ENCODE measurements at places on chromosomes 3 and 15. TPM values are rescaled to one million over a fixed set of nuclear protein-coding genes. Genes with fewer than 3 reads are reported as not detected.
A peak's percentile ranks its signal among the peaks of the same experiment; 100 is the strongest.

- peaks cover 13% of the 10 kb centered on the region for H3K36me3 ChIP-seq
- no peak for DNase-seq
- H3K4me1 ChIP-seq, result no peaks in the 10 kb centered on the region
- no peaks in the 10 kb centered on the region for H3K27me3 ChIP-seq
- no peak overlapping the region for H3K27ac ChIP-seq
Observed at GRCh38 chr3:98855806-98856400, 45.6 kb downstream of the DCBLD2 start.

DNA sequence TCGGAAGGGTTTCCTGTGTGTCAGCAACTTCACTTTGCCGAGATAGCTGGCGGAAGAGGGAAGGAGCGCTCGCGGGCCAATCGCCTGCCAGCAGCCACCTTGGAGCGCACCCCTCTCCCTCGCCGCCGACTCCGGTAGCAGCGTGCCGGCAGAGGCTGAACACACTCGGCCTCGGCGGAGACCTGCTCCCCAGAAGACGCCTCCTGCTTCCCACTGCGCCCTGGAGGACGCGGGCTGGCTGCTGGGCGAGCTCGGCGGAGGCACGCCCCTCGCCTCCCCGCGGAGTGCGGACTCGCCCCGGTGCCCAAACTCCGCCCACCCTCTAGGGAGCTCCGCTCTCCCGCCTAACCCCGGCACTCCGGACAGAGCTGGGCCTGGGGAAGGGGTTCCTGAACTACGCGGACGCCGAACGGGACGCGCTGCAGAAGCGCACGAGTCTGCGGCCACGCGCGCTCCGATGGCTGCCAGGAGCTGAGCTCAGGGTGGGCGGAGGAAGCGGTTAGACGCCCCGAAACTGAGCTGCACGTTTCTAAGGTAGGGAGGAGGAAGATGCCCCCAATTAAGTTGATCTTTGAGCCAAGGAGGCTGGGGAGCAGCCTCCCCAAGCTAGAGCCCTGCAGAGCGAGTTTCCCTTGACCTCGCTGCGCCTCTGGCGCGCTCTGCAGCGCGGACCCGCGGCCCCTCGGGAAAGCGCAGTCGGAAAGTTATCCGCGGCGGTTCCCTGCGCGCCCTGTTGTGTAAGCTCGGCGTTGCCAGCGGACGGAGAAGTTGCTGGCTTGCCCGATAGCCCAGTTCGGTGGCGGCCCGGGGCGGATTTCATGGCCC lies at the start of gene P2RY1:
TSS of gene P2RY1 (plus strand) at position 356 of the 825 bp plus-strand sequence. CDS start 652 bp downstream, outside the sequence.
- peaks cover 4% of the 10 kb centered on the region for H3K27me3 ChIP-seq
- DNase-seq, result peak; percentile 84
- peak within 1 kb of the TSS; percentile 74 for H3K27ac ChIP-seq
- no peaks in the 10 kb centered on the region for H3K36me3 ChIP-seq
- H3K4me3 ChIP-seq, result peak within 1 kb of the TSS; percentile 58

Gene SHC4
- total RNA-seq, result 2.1 TPM

Gene PRR23B
- not detected for total RNA-seq

DNA sequence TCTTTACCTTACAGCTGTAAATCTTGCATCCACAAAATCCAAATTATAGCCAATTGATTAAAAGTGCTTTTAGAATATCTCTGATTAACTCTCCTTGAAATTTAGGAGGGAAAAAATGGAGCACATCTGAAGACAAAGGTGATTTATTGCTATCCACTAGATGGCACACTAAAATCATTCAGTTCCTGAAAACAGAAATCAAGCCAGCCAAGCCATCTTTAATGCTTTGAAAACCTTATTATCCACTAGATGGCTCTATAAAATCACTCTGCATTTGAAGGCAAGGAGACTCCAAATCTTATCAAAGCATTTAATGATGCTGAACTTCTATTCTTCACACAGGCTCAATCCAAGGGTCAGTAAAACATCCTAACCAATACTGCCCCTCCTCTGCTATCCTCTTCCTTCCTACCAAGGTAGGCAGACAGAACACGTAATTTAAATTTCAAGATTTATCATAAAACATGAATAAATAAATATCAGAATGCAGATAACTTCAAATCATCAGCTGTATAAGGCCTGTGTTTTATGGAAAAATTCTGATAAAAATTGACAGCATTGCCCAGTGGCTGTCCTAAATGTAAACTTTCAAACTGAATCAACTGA lies 48.4 kb downstream of the GOLIM4 start:
- no peak overlapping the region for H3K27ac ChIP-seq
- no peak overlapping the region for H3K4me3 ChIP-seq
- DNase-seq, result no peak
- H3K36me3 ChIP-seq, result peaks cover 14% of the 10 kb centered on the region

DNA sequence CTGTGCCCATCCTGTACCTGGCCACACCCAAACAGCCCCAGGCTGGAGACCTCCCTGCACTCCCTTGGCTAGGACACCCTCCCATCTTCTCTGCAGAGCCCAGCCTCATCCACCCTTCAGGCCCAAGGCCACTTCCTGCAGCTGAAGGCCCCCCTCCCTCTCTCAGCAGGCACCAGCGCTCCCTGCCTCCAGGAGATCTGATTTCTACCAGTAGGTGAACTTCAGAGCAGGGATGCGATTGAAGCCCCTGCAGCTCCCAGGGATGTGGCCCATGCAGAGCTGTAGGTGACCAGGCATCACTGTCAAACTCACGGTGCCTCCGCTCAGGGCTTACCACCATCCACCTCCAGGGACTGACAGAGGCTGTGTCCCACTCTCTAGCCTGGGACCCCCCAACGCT lies 96.3 kb downstream of the NUP210 start:
- no peaks in the 10 kb centered on the region for H3K27me3 ChIP-seq
- no peak for DNase-seq
- no peaks in the 10 kb centered on the region for H3K36me3 ChIP-seq
- no peak overlapping the region for H3K4me3 ChIP-seq
- H3K27ac ChIP-seq, result no peak overlapping the region

Gene C3orf70
- 26.0 TPM for total RNA-seq

DNA sequence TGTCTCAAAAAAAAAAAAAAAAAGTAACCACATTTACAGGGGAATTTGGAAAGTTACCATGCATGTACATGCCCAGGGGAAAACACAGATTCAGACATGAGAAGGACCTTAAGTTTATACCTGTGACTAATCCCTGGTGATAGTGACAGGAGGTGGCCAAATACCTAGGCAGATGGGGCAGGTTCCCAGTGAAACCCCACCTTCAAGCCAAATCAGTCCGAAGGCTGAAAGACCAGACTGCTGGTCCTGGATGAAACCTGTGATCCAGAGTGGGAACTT lies 15.8 kb downstream of the SPCS1 start:
- H3K4me1 ChIP-seq, result no peaks in the 10 kb centered on the region
- no peak for DNase-seq
- H3K27me3 ChIP-seq, result no peaks in the 10 kb centered on the region
- H3K4me3 ChIP-seq, result no peak overlapping the region

DNA sequence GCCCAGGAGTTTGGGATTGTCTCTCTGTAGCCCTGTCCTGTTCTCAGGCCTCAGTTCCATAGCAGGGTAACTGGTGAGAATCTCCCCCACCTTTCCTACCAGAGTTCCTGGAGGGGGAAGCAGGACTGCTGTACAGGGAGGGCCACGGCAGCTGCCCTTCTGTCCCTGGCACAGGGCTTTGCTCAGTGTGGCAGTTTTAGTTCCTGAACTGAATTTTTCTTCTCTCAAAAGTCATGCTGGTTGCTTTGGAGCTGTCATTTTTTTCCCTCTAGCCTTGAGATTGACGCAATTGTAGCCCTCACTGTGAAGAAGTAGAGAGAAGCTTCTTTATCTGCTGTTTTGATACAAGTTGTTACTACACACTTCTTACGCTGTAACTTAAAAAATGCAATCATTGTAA lies 55.5 kb downstream of the TPRG1 start:
- no peak for DNase-seq
- H3K27ac ChIP-seq, result no peak overlapping the region
- H3K4me3 ChIP-seq, result no peak overlapping the region
- no peaks in the 10 kb centered on the region for H3K27me3 ChIP-seq
- no peaks in the 10 kb centered on the region for H3K36me3 ChIP-seq

DNA sequence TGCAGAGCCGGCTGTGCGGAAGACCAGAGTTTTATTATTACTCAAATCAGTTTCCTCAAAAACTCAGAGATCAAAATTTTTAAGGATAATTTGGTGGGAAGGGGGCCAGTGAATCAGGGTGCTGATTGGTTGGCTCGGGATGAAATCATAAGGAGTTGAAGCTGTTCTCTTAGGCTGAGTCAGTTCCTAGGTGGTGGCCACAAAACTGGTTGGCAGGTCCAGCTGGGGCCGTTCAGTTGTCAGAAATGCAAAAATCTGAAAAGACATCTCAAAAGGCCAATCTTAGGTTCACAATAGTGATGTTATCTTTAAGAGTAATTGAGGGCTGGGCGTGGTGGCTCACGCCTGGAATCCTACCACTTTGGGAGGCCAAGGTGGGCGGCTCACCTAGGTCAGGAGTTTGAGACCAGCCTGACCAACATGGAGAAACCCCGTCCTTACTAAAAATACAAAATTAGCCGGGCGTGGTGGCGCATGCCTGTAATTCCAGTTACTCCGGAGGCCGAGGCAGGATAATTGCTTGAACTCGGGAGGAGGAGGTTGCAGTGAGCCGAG lies 2.3 kb upstream of the ZNF589 start:
- no peak overlapping the region for H3K4me3 ChIP-seq
- H3K36me3 ChIP-seq, result no peaks in the 10 kb centered on the region
- H3K27me3 ChIP-seq, result no peaks in the 10 kb centered on the region
- peak; percentile 45 for DNase-seq
- H3K4me1 ChIP-seq, result no peaks in the 10 kb centered on the region
- no peak overlapping the region for H3K27ac ChIP-seq

Gene HYKK
- total RNA-seq, result 17.8 TPM

DNA sequence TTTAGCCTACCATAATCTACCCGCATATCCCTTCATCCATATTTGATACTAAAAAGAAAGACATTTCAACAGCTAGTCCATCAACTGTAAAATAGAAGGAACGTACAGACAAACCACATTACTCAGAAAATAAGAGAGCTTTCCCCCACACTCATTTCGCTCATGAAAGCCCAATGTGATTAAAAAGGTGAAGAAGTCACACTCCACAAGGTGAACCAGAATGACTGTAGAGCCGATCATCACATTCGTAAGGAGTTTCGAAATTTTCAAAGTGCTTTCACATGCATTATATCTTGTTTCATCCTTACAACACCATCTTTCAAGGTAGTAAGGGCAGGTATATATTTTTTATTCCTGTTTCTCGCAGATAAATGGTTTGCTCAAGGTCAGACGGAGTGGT lies 225.3 kb downstream of the FOXP1 start:
- H3K27ac ChIP-seq, result no peak overlapping the region
- H3K4me1 ChIP-seq, result no peaks in the 10 kb centered on the region
- H3K27me3 ChIP-seq, result no peaks in the 10 kb centered on the region
- no peaks in the 10 kb centered on the region for H3K36me3 ChIP-seq
- no peak overlapping the region for H3K4me3 ChIP-seq
- DNase-seq, result no peak

Gene CACNA2D2
- total RNA-seq, result 1.5 TPM

DNA sequence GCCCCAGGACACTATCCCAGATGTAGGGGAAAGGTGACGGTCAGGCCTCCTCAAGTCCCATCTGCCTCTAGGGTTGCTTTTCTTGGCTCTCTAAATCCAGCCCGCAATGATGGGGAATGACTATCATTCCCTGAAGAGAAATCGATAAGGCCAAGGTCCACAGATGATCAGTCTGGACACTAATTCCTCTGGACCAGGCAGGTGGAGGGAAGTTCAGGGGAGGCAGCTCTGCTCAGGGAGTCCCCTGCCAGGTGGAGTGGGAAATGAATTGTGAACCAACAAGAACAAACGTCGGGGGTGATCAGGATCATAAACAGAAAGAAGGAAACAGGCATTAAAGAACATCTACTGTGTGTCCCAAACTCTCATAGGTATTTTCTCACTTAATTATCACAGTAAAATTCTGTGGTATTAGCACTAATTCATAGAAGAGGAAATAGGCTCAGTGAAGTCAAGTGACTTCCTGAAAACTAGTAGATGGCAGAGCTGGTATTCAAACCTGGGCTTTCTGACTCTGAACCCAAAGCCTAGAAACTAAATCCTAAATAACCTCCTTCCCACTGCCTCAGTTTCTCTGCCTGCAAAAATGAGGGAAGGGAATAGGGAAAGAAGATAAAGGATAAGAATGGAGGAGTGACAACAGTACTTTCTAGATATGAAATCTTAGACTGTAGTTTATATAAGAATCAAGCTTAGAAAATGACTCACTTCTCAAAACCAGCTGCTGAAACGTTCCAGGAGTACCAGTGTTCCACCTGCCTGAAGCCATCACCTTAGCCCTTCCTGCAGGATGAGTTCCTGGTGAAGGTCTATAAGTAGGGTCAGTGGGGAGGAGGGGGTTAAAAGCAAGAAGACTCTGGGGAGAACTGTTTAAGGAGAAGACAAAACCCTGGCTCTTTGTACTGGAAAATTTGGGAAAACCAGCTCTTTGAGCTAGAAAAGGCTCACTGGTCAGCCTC lies 7.5 kb downstream of the BMF start:
- H3K27me3 ChIP-seq, result no peaks in the 10 kb centered on the region
- peaks cover 100% of the 10 kb centered on the region for H3K4me1 ChIP-seq
- peak overlapping the region; percentile 96 for H3K27ac ChIP-seq
- DNase-seq, result peak; percentile 46
- no peaks in the 10 kb centered on the region for H3K36me3 ChIP-seq

DNA sequence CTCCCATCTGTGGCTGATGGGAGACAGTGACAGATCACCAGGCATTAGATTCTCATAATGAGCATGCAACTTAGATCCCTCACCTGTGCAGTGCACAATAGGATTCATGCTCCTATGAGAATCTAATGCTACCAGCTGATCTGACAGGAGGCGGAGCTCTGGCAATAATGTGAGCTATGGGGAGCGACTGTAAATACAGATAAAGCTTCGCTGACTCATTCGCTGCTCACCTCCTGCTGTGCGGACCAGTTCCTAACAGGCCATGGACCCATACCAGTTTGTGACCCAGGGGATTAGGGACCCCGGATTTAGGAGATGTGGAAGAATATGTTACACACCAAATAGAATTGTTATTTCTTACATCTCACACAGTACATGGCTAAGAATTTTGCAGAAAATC lies 6.7 kb downstream of the ARGFX start:
- H3K27ac ChIP-seq, result no peak overlapping the region
- no peak for DNase-seq
- H3K36me3 ChIP-seq, result no peaks in the 10 kb centered on the region
- H3K27me3 ChIP-seq, result no peaks in the 10 kb centered on the region
- H3K4me3 ChIP-seq, result no peak overlapping the region

GRCh38 chr3:194384569-194385001 lies 14.5 kb downstream of the GP5 start:
- H3K4me1 ChIP-seq, result peaks cover 6% of the 10 kb centered on the region
- H3K4me3 ChIP-seq, result no peak overlapping the region
- DNase-seq, result no peak
- H3K36me3 ChIP-seq, result no peaks in the 10 kb centered on the region
- no peaks in the 10 kb centered on the region for H3K27me3 ChIP-seq

- DNase-seq, result no peak
- no peaks in the 10 kb centered on the region for H3K36me3 ChIP-seq
- H3K4me1 ChIP-seq, result no peaks in the 10 kb centered on the region
Observed at GRCh38 chr3:89186456-89186855, 79.0 kb downstream of the EPHA3 start.

Gene DUOXA1
- total RNA-seq, result 3.1 TPM

Gene PDZRN3
- 209 TPM for total RNA-seq

Gene TRH
- total RNA-seq, result not detected

Gene GOLGA6B
- not detected for total RNA-seq

All from sigmoid colon (tissue), 7 donors.